ENCODE measurements at places on chromosomes 6 and 20. TPM values are rescaled to one million over a fixed set of nuclear protein-coding genes. Genes with fewer than 3 reads are reported as not detected.

Gene PTCHD4
- total RNA-seq, result 0.52 TPM

Gene GATA5
- total RNA-seq, result 0.52 TPM

Gene CAP2
- total RNA-seq, result 47.5 TPM

Gene DAAM2
- 31.8 TPM for total RNA-seq

Gene CCM2L
- total RNA-seq, result 4.7 TPM

Gene HEY2
- total RNA-seq, result 7.3 TPM

Gene EDN1
- total RNA-seq, result 6.8 TPM

Gene SLC17A9
- not detected for total RNA-seq

Gene LAMP5
- total RNA-seq, result 1.6 TPM

Gene FOXS1
- 3.1 TPM for total RNA-seq

Gene SUMO4
- total RNA-seq, result 0.52 TPM

Gene MYT1
- not detected for total RNA-seq

Gene SASH1
- total RNA-seq, result 85.1 TPM

Gene MYH7B
- 19.3 TPM for total RNA-seq

Gene LY86
- 6.8 TPM for total RNA-seq

Gene SPATA25
- total RNA-seq, result 2.6 TPM

Gene KIAA0408
- 15.7 TPM for total RNA-seq

Gene BEND3
- total RNA-seq, result 2.1 TPM

All from skeletal muscle tissue (tissue), 5 donors.